ENCODE measurements at places on chromosomes 2 and 18.

- no peak for DNase-seq
These were observed 164.3 kb downstream of the NEDD4L start for GRCh38 chr18:58208207-58208932.

- DNase-seq: no peak
These were observed 181.0 kb downstream of the ERBB4 start for GRCh38 chr2:212357606-212358005.

DNA sequence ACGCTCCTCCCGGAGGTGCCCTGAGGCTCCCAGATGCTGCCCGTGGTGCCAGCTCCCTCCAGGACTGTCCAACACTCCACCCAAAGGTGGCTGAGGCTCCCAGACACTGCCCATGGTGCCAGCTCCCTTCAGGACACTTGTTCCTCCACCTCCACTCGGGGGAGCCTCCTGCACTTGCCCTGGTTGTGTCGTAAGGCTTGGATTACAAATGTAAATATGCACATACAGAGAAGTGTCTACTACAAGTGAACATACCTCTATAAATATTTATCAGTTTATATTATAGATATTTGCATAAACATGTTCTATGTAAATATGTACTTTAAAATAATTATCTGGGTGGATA, 143.3 kb downstream of the PXDN start:
- no peak for DNase-seq

DNA sequence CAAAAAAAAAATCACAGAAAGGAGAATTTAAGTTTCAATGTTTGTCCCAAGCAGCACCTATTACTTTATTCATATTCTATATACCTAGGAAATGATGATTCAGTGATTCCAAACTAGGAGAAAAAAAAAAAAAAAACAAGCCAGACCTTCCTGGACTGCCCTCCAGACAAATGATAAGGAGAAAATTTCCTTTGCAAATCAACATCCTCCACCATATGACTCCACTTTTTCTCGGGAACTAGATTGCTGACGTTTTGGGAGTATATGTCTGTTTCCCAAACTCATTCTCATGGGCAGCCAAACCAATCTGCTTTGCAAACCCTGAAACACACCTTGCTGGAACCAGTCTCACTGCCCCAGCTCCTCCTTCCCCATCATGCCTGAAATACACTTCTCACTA, 16.8 kb downstream of the AP1S3 start:
- DNase-seq: no peak

- no peak for DNase-seq
These were observed at the start of gene NEU2 for GRCh38 chr2:233032551-233033320. NEU2 (plus strand) TSS chr2:233032672; CDS start chr2:233032672, 0 bp downstream.

DNA sequence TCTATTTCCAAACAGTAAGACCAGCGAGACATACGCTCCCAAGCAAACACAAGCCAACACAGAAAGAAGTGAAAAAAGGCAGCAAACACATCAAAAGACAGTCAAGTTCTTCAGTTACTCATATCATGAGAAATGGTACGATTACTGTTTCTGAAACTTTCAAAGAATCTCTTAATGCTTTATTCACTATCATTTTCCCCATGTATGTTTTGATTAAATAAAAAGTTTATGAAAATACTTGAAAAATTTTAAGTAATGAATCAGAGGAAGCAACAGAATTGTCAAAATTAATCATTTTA, 114.9 kb downstream of the HDAC4 start:
- DNase-seq: no peak

GRCh38 chr2:217086038-217086522, 226.2 kb upstream of the TNP1 start:
- DNase-seq: no peak

- DNase-seq: no peak
These were observed 680.3 kb downstream of the DPP10 start for GRCh38 chr2:115122701-115123100.

DNA sequence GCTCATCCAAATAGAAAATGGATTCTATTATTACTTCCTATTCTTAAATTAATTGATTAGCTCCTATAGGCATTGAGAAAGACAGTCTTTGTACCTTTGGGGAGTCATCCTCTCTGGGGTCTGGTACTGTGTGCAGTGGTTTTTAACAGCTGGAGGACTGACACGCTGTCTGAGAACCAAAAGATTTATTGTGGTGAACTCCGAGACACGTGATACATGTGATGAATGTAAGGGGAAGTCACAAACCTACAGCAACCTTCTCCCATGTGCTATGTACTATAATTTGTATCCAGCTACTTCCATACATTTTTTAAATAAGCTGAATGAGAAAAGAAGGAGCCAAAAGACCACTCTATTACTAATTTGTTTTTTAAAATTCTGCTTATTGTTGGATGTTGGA, 133.7 kb downstream of the GALNT3 start:
- no peak for DNase-seq

GRCh38 chr2:230742781-230743180, 30.1 kb downstream of the CAB39 start:
- no peak for DNase-seq

DNA sequence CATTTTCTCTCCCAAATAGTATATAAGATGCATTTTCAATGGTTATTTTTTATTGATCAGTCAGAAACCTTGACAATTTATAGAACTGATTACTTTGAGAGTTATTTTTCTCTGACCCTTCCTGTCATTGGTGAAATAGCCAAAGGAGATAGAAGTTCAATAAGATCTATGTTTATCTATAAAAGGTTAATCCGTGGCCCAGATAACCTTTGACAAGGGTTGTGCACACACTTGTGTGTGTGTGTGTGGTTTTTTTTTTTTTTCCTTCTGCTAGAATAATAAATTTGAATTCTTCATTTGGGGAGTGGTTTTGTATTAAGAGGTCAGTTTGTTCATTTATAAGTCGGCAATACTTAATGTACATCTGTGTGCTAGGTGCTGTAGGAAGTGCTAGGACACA, 160.0 kb downstream of the MGAT5 start:
- no peak for DNase-seq

GRCh38 chr2:219658196-219658846, 30.9 kb downstream of the SLC4A3 start:
- no peak for DNase-seq

- DNase-seq: no peak
These were observed 515.5 kb upstream of the MYT1L start for GRCh38 chr2:2846332-2847208.

DNA sequence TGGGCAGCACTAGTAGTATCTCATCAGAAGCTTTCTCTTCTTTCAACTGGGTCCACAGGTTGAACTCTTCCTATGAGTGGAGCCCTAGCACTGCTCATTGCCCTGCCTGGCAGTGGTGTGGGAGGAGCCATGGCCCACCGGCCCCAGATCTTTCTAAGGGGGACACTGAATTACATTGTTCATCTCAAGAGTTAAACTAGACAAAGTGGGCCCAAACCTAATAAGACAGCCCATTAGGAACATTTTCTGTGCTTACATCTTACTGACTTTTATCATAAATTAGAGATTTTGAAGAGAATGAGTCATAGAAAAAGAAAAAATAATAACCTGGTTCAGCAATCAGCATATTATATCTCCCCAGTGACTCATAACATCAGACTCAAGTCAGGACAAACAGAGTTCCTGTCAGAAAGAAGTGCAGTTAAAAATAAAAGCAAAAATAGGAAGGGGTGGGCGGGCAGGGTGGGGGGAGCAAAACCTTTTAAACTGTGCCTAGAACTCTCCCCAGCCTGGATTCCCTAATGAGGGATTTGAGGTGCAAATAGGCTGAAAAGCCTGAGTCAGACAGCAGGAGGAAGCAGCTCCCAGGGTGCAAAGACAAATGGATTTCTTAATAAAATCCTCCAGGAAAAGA, 161.6 kb upstream of the TRIB2 start:
- DNase-seq: no peak

DNA sequence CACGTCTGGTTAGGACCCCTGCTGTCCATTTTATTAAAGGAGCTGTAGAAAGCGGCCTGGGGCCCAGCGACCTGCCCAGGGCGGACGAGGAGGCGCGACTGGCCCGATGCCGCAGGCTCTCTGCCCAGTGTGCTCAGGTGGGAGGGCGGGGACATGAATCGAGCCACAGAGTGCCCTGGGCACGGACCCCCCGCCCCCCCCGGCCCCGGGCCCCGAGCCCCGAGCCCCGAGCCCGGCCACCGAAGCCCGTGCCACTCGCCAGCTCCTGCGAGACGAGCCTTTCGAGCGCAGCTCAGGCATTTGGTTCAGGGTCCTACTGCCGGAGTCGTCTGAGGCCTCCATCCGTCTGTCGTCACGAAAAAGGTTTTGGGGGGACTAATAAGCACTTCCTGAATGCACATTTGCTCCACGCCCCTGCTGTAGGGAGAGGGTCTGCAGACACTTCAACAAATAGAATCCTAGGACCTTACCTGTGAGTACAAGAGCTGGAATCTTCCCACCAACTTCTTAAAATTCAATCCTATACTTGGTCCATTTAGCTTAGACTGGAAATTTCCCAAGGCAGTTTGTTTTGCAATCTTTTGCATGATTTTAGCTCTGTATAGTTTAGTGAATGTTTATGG, 602 bp upstream of the ADAM17 start:
- DNase-seq: no peak

- DNase-seq: no peak
These were observed 35.0 kb downstream of the RTN4 start for GRCh38 chr2:55014962-55015939.

DNA sequence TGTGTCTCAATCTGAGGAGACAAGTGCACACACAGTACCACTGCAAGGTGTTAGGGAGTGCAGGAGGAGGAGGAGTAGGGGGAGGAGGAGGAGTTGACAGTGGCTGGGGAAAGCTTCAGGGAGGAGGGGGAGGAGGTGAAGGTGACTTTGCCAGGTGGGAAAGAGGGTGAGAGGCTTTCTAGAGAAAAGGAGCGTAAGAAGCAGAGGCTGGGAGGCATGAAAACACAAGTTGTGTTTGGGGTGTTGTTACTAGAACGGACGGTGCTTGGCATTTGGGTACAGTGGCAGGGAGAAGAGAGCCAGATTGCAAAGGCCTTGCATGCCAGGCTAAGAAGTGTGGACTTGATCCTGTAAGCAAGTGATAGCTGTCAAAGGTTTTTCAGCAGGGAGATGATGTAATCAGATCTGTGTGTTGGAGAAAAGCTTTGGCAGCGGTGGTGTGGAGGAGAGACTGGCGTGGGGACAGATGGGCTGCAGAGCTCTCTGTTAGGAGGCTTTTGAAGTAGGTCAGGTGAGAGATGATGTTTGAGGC, 16.2 kb downstream of the TANC1 start:
- DNase-seq: no peak

- DNase-seq: no peak
These were observed 82.9 kb upstream of the CDKL4 start for GRCh38 chr2:39326644-39327043.

GRCh38 chr2:199955007-199955338, 318 bp downstream of the TYW5 start:
- no peak for DNase-seq

GRCh38 chr2:121085801-121086200, 199.2 kb downstream of the TFCP2L1 start:
- DNase-seq: no peak

DNA sequence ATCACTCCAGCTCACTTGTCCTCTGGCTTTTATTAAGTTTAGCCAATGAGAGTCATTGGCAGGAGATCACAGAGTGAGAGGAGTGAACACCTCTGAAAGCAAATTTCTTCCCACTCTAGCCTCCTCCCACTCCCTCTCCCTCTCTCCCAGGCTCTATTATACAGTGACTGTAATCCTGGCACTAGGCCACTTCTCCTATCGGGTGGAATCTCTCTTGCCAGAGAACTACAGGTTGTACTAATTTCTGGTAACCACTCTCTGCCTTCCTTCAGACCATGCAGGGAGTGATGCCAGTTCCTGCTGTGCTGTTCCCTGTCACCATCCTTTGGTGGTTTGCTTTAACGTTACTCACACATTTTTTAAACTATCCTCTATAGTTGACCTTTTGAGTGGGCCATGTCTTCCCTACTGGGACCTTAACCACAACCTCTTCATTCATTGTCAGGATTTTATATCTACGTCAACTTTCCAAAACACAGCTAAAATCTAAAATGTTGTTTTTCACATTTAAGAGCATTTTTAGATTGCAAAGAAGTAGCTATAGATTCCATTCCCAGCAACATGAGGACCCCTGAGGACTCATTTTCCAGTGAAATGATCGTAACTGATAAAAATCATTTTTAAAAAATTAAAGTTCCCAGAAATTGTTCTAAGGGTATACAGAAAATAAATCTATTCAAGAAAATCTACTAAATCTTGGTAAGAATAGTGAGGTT, 217.1 kb downstream of the MREG start:
- DNase-seq: no peak

- DNase-seq: no peak
These were observed 128.5 kb downstream of the STK39 start for GRCh38 chr2:168118733-168119514.

DNA sequence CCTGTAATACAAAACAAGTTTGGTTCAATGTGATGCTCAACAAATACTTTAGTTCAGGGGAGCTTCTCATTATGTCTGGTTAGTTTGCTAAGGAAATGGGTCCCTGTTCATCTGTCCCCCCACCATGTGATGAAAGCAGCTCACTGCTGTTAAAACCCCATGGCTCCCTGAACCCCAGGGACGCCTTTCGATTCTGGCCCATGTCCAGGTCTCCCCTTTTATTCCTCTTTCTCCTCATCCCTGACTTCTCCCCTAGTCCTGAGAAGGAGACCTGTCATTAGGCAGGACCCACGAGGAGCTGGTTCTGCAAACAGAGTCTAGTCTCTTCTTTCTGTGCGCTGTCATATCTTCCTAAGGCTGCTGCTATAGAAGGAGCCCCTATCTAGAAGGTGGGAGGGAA, 213.3 kb upstream of the OSR1 start:
- DNase-seq: no peak

DNA sequence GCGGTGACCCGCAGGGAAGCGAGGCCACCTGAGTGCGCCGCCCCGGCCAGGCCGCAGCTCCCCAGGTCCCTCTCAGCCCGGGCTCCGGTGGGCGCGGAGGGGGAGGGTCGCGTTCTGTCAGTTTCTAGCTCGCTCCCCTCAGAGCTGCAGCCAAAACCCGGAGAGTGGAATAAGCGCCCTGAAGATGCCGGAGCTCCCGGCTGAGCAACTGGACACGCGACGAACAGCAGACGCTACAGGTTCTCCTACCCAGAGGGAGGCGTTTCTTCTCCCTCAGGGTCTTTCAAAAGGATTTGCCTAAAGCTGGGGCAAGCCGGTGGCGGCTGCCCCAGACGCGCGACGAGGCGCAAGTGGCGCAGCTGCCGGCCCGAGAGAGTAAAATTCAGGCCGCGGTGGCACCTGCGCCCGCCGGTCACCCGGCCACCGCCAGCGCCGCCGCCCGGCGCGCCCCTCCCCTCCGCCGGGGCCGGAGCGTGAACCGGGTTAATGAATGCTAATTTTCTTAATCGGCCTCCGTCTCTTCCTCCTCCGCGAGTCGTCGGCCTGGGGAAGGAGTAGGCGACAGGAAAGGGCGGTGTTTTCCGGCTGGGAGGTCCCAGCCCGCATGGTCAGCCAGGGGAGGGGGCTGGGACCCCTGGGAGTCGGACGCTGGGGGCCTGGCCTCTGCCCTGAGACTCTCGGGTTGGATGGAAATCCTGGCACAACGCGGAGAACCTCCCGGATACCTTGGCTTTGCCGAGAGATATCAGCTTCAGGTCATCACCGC, 845 bp upstream of the CDC42EP3 start:
- peak; percentile 38 for DNase-seq

Data from activated CD8-positive, alpha-beta memory T cell treated with anti-CD3 and anti-CD28 coated beads for 48 hours (primary cell).